ENCODE measurements at places on chromosomes 2 and 18.
A peak's percentile ranks its signal among the peaks of the same experiment; 100 is the strongest.

- DNase-seq = no peak
These were observed 138.8 kb upstream of the CTAGE1 start for GRCh38 chr18:22556222-22557167.

- DNase-seq = no peak
These were observed 99.9 kb upstream of the LINC00305 start for GRCh38 chr18:64248836-64249235.

GRCh38 chr2:203533676-203534591 is 1.2 kb downstream of the RAPH1 start:
- no peak for DNase-seq

GRCh38 chr2:46394649-46395510 is 84.5 kb upstream of the TMEM247 start:
- no peak for DNase-seq

- no peak for DNase-seq
These were observed 217.1 kb downstream of the TCF4 start for GRCh38 chr18:55370936-55371335.

DNA sequence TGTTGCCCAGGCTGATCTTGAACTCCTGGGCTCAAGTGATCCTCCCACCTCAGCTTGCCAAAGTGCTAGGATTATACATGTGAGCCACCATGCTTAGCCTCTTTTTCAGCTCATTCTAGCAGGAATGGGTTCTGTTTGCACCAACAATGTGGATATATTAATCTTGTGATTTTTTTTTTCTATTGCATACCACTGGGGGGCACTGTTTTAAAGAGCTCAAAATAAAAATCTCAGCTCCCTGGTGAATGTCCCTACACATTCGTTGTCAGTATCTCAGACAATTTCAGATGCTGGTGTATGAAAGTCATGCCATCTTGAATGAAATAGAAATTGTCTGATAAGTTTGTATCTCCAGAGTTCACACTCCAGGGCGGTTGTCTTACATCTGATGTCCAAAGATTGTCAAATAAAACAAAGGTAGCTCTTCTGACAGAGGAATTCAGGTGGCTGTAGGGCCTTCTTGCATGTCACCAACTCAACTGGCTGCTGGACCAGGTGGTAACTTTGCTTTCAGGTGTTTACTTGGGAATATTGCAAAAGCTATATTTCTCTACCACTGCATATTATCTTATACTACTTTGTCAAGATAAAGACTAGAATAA is 3.1 kb upstream of the MATN3 start:
- DNase-seq = no peak

DNA sequence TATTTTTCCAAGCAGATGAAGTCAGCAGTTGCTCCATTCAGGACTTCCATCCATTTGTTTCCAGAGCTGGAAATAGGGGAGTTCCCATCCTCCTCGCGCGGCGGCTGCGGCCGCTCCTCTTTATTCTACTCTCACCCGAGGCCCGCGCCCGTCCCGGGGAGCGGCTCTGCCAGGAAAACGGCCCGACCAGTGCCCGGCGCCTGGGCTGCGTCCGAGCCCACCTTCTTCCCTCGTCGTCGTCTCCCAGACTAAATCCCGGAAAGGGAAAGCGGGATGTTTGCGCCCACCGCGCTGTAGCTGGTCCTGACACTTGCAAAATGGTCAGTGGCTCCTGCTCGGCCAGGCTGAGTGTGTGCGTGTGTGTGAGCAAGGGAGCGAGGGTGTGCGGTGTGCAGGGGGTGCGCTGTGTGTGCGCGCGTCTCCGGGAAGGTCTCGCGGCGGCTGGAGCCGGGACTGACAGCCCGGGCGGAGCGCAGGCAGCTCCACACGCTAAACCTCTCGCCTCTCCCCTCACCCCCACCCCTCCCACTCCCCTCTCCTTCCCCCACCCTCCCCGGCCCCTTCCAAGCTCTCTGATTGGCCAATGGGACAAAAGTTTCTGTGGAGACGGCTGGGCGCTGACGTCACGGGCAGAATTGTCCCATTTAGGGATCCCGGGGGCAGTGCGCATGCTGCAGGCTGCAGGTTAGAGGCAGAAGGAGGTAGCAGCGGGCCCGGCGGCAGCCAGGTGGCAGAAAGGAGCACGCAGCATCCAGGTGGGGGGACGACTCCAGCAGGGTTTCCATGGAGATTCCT is at the start of gene NOL4:
Gene NOL4 (minus strand): TSS at position 491 of the 795 bp plus-strand sequence. CDS start 1,660 bp downstream, outside the sequence.
- DNase-seq = no peak

GRCh38 chr18:12657684-12658425 is at the start of gene SPIRE1:
SPIRE1 (minus strand) TSS chr18:12658107; CDS start chr18:12657866, 241 bp downstream.
- peak; percentile 12 for DNase-seq

GRCh38 chr18:23380001-23380550 is 73.0 kb upstream of the RIOK3 start:
- DNase-seq = no peak

DNA sequence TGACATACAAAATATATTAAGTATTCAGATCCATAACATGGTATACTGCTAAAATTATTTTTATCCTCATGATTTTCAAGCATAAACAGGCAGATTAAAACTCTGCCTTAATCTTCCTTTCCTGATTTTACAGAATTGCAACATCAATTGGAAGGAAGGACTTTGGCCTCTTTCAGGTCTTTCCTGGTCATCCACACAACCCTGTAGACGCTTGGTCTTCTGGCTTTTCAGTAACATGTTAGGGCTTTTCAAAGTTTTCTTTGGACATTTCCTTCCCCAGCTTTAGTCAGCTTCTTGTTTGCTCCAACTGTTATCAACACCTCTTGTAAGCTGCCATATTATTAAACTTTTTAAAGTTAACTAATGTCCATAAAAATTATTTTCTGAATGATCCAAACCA is 1364.9 kb upstream of the NRXN1 start:
- no peak for DNase-seq

- DNase-seq = no peak
These were observed 127.4 kb downstream of the CACNB4 start for GRCh38 chr2:151971301-151972051.

GRCh38 chr2:203535784-203536585 is 884 bp upstream of the RAPH1 start:
- no peak for DNase-seq

DNA sequence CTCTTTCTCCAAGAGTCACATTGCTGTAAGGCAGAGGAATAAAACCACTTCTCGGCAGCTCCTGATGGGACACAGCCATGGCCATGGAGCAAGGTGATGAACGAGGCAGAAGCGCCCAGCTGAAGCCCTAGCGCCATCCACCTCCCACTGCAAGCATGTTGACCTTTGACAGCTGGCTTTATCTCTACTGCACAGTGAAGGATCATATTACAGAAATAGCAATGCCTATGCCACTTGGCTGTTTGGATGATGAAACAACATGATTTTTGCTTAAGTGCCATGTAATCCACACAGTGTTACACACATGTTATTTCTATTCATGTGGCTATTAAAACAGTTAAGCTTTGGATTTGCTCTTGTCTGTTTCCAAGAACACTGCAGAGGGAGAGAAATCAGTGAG is 167.7 kb downstream of the VAPA start:
- DNase-seq = no peak

DNA sequence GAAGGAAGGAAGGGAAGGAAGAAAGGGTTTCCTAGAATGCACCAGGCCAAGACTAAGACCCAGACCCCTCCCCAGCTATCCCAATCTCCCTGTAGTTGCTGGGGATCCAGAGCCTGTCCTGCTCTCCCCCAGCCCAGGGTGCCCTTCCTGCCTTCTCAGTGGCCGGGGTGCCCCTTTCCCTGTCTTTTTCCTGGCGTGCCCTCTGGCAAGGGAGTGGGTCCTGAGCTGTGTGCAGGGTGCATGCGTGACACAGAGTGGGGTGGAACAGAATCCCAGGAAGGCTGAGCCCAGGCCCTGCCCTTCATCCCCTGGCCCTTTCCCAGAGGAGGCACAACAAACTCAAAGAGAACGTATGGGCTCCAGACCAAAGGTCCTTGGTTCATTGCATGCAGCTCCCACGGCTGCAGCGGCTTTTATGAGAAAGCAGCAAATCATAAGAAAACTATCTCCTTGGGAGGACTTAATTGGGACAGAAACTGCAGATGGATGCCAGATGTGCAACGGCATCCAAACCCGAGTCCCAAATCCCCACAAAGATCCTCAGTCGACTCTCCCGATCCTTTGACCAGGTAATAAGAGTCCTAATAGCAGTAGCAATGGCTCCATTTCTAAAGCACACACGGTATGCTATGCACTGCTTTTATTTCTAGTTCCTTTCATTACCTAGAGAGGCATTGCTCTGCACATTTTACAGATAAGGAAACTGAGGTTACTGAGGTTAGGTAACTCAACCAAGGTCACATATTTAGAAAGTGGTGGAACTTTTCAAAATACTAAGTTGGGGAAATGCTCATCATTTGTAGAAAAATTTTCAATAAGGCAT is 12.7 kb upstream of the ARID5A start:
- no peak for DNase-seq

DNA sequence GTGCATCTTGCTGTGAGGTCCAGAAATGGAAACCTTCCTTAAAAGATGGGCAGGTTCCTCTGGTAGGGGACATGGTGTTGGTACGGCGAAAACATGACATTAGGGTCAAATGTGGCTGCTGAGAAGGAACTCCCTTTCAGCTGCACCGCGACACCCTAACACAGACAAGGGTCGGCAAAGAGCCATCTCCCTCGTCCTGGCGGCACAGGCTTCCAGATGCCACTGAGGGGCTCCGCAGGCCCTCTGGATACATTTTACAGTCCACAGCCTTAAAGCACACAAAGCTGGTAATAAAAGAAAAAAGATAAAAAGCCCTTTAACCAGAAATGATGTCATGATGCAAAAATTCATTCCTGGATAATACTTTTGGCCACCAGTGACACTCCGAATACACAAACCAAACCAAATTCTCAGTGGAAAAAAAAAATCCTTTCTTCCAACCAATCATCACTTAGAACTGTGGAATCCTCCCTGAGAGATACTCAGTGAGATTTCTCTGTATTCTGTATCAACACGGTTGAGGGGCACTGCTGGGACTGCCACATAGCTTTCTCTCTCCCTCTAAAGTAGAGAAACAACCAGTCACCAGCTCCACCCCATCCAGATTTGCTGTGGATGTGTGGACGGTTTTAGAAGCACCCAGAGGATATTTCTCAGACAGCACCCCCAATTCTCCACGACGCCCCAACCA is 174.8 kb downstream of the HDAC4 start:
- no peak for DNase-seq

- DNase-seq = no peak
These were observed 512.7 kb upstream of the CDH2 start for GRCh38 chr18:28689588-28689987.

DNA sequence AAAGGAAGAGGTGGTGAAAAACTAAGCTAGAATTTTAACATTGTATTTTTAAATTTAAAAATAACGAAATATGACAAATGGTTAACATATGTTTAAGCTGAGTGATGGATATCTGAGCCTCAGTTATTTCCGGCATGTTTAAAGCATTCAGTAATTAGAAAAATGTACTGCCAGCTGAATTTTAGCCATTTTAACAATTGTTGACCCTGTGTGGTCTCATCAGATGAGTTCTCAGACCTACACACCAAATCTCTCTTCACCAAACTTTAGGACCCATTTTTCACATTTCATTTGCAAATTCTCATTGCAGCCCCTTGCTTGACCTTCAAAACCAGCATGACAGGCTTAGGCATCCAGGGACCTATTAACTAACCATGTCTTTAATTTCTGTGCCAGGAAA is 91.5 kb upstream of the RGPD4 start:
- DNase-seq = no peak

DNA sequence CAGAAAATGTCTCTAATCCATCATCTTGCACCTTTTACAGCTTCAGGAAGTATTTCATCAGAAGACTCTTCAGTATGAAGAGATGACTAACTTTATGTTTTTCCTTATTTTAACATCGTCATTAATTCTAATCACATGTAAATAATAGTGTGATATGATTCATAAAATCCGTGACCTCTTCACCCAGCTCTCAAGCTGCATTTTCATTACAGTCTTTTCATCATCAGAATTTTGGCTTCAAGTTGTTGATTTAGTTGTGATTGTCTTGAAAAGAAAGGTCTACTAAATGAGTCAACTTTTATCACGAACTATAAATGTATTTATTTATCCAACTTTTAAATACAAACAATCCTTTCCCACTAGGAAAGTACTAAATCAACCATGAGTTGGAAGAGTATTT is 410.3 kb downstream of the LRP1B start:
- no peak for DNase-seq

- no peak for DNase-seq
These were observed 121.0 kb downstream of the SUCLG1 start for GRCh38 chr2:84338069-84338468.

GRCh38 chr2:136126421-136126926 is 8.5 kb upstream of the CXCR4 start:
- DNase-seq = no peak

- DNase-seq = no peak
These were observed 32.5 kb upstream of the KCNE4 start for GRCh38 chr2:223019390-223019930.

GRCh38 chr2:39736640-39737039 is 42.4 kb downstream of the THUMPD2 start:
- DNase-seq = no peak

DNA sequence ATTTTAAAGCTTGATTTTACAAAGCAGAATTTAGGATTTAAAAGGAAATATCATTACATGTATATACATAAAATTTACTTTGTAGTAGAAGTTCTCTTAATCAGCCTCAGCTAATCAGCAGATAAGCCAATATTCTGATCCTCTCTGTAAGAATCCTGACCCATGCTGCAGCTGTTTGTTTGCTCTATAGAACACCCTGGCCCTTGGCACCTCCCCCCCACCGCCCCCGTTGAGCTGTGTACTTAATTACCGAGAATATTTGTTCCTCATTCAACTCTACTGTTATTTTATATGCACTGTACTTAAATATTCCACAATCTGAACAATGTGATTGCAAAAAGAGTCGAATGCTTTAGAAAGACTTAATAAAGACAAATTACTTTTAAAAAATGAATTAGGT is 98.0 kb downstream of the EVA1A start:
- no peak for DNase-seq

DNA sequence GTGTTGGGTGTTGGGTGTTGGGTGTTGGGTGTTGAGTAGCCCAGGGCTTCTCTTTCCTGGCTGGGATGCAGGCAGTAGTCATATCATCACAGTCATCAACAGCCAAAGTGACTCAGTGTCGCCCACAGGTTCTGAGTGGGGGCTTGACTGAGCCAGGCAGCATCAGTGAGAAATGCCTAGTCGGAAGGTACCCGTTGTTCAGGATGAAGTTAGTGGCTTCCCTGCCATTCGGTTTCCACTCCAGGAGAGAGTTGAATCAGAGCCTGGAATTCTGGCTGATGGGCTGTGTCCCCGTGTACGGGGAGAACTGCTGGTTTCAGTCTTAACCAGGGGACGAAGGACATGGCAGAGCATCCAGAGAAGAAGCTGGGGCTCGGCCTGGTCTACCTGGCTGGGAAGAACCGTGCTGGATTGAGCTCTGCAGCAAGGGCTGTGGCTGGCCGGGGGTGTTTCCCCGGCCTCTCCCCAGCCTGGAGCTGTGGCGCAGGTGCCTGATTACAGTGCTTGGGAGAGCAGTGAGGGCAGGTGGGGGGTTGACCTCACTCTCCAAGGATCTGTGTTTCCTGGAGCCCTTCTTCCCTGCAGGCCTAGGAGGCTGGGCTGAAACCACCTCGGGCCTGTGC is 49.4 kb downstream of the AGAP1 start:
- no peak for DNase-seq

- DNase-seq = no peak
These were observed 13.3 kb downstream of the PRKCE start for GRCh38 chr2:45664635-45665261.

GRCh38 chr2:193331676-193332075 is 1136.9 kb upstream of the TMEFF2 start:
- DNase-seq = no peak

GRCh38 chr2:85628658-85629057 is 12.7 kb downstream of the USP39 start:
- no peak for DNase-seq

GRCh38 chr2:24588294-24588693 is 97.2 kb downstream of the NCOA1 start:
- no peak for DNase-seq

Data from activated CD4-positive, alpha-beta T cell treated with anti-CD3 and anti-CD28 coated beads, Interleukin-2, amount 50 U/mL, for 24 hours (primary cell).